LHCN-M2 (cell line): ENCODE measurements at places on chromosomes 1 and 21.

- peak; percentile 69 for DNase-seq
Observed at GRCh38 chr1:152141971-152142584, 16.9 kb downstream of the RPTN start.

DNA sequence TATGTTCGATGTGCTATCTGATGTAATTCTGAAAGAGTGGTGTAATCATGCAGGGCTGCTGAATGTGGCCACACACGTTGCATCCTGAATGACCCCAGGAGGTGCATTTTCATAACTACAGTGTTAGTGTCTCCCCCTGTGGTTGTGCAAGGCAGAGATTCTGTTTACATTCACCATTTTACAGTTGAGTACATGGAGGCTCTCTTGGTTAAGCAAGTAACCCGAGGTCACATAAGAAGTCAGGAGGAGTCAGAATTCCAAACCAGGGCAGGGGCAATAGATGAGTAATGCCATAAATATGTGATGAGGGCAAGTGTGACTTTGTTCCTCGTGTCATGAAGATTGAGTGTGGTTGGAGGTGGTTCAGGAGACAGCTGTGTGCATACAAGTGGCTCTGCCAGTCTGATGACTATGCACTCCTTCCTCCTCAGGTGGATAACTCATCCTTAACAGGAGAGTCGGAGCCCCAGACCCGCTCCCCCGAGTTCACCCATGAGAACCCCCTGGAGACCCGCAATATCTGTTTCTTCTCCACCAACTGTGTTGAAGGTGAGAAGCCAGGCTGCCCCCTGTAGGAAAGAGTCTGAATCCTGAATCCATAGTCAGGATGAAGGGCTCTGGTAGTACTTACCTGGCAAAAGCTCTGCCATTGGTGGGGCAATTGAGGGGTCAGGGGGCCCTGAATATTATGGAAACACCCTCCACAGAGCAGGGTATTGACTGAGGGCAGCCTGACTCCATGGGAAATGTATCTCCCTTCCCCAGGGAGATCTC lies 9.3 kb downstream of the ATP1A2 start:
- peak; percentile 99 for DNase-seq

DNA sequence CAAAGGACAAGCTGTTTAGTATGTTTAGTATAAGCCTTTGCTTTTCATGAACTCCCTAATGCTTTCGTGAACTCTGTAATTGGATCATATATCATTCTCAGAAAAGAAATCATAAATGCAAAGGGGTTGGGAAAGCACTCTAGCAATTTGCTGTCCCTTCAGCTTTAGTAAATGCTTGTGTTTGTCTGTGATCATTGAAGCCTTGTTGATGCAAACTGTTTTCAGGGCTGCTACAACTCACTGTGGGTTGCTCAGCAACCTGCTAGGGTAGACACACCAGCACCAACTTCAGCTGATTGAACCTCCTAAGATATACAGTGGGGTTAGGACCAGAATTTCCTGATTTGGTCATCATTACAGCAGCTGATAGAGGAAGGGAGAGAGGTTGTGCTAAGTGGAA lies 95.0 kb downstream of the SGIP1 start:
- DNase-seq: no peak

GRCh38 chr1:147585640-147586383 lies 44.5 kb downstream of the BCL9 start:
- DNase-seq: no peak

DNA sequence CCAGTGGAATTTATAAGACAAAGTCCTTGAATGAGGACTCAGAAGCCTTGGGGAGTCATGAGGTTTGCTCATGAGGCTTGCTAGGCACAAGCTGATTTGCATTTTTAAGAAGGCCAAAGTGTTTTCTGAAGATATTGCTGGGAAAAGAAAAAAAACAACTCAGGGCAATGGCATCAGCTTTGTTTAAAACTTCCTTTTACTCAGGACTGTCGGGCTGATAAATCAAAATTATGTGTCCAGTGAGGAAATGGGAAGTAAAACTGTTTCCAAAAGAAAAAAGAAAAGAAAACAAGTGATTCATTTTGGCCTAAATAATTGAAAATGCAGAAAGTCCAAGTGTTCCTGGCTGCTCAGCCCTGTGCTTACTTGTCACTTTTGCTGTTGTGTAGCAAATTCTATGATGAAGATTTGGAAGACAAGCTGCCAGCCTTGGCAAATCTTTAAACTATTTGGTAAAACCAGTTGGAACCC lies 282.4 kb downstream of the HLX start:
- no peak for DNase-seq

DNA sequence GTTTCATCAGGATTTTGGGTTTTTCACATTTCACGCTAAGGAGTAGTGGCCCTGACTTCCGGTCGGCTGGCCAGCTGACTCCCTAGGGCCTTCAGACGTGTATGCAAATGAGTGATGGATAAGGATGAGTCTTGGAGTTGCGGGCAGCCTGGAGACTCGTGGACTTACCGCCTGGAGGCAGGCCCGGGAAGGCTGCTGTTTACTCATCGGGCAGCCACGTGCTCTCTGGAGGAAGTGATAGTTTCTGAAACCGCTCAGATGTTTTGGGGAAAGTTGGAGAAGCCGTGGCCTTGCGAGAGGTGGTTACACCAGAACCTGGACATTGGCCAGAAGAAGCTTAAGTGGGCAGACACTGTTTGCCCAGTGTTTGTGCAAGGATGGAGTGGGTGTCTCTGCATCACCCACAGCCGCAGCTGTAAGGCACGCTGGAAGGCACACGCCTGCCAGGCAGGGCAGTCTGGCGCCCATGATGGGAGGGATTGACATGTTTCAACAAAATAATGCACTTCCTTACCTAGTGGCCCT lies 23.1 kb upstream of the TNFRSF1B start:
- DNase-seq: peak; percentile 98

- no peak for DNase-seq
Observed at GRCh38 chr1:90273241-90273774, 278.4 kb downstream of the ZNF326 start.

- peak; percentile 12 for DNase-seq
Observed at GRCh38 chr1:247156787-247157232, 15.0 kb downstream of the ZNF124 start.

- DNase-seq: no peak
Observed at GRCh38 chr1:17924578-17924977, 169.4 kb downstream of the ACTL8 start.

GRCh38 chr1:29586215-29586614 lies 349.9 kb downstream of the PTPRU start:
- no peak for DNase-seq

- peak; percentile 52 for DNase-seq
Observed at GRCh38 chr1:163315773-163316374, 5.9 kb upstream of the NUF2 start.

DNA sequence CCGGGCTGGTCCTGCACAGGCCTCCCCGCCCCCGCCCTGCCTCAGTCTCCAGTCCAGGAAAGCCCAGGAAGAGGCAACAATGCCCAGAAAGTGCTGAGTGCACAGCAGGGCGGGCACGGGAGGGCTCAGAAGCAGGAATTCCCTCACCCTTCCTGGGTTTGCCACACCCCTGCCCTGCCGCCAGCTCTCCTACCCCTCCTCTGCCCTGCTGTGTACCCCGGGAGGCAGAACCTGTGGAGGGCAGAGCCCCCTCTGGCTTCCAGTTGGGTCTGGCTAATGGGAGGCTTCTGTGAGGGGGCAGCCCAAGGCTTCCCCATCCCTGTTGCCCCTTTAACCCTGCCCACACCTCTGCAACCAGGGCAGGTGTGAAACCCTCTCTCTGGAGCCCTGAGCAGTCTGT lies 47.5 kb upstream of the CSF3R start:
- DNase-seq: no peak

DNA sequence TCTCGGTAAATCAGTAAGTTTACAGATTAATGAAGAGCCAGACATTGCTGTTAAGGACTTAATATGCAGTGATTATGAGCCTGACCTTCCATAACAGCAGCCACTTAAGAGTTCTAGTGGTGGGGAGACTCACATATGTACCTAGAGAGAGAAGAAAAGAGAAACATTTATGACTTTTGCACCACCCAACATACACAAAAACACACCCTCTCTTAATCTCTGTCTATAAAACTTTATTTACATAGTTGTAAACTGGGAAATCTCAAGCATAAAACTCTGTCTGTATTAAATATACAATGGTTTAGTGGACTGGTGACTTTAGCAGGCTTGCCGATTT lies 347.4 kb upstream of the ADGRL2 start:
- DNase-seq: no peak

- no peak for DNase-seq
Observed at GRCh38 chr1:113156368-113156767, 83.4 kb downstream of the LRIG2 start.

DNA sequence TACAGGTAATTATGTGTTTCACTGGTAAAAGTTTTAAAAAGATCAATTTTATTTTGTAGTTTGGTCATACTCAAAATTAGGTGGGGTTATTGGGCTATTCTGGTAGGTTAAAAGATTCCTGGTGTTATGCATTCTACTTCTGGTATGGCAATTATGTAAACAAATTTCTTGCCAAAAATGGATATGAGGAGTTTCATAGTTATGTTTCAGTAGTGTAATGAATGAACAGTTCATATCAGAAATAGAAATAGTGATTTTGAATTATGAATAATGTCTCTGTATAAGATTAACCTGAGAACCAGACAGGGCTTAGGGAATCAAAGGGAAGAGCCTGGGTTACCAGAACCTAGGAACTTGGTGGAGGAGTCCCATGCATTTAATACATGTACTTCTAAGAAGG lies 15.9 kb downstream of the ATF6 start:
- DNase-seq: peak; percentile 25

- DNase-seq: peak; percentile 3
Observed at GRCh38 chr1:219568733-219569132, 44.2 kb downstream of the ZC3H11B start.

DNA sequence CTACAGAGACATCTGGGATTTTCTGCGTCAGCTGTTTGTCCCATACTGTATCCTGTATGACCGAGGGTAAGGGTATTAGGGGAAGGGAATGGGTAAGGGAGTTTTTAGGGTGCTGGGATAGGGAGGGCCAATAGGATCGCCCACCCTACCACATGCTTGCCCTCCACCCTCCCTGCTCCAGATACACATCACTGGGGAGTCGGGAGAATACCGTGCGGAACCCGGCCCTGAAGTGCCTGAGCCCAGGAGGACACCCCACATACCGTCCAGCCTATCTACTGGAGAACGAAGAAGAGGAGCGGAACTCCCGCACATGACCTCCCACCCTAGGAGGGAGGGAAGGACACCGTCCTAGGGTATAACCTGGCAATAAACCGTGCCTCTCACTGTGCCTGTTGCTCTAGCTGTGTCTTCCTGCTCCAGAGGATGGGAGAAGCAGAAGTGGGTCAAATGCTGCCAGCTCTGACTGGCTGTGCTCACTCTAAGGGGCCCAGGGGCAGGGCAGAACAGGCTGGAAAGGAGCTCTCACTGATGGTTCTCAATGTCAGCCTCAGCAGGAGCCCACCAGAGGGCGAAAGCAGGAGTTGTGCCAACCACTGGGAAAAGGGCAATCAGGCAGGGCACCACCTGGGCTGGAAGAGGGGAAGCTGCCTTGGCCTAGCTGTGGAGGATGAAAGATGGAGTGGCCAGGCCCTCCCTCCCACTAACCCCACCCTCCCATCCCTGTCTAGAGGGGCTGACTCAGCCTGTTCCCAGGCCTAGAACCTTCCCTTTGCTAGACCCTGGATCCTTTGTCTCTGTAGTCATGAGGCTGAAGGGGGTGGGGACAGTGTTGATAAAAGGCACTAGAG lies 440 bp upstream of the LENEP start:
- peak; percentile 56 for DNase-seq

- no peak for DNase-seq
Observed at GRCh38 chr1:203295796-203296195, 9.5 kb upstream of the BTG2 start.

GRCh38 chr1:37795340-37796125 lies 1.9 kb downstream of the MANEAL start:
- peak; percentile 14 for DNase-seq

DNA sequence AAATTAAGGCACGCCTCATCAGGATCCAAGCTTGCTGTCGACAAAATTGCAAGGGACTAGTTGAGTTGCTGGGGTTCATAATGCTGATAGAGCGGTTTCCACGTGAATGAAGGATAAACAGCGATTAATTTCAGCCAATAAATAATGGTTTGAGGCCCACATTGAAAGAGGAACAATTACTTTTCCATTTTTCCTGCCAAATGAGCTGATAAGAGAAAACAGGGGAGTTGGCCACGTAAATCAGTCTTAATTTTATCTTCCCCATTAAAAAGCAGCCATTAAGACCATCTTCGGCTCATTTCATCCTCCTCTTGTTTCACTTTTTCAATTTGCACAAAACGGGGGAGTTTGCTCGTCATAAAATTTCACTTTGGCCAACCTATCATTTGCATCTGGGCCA lies 235.5 kb upstream of the RRP15 start:
- no peak for DNase-seq

DNA sequence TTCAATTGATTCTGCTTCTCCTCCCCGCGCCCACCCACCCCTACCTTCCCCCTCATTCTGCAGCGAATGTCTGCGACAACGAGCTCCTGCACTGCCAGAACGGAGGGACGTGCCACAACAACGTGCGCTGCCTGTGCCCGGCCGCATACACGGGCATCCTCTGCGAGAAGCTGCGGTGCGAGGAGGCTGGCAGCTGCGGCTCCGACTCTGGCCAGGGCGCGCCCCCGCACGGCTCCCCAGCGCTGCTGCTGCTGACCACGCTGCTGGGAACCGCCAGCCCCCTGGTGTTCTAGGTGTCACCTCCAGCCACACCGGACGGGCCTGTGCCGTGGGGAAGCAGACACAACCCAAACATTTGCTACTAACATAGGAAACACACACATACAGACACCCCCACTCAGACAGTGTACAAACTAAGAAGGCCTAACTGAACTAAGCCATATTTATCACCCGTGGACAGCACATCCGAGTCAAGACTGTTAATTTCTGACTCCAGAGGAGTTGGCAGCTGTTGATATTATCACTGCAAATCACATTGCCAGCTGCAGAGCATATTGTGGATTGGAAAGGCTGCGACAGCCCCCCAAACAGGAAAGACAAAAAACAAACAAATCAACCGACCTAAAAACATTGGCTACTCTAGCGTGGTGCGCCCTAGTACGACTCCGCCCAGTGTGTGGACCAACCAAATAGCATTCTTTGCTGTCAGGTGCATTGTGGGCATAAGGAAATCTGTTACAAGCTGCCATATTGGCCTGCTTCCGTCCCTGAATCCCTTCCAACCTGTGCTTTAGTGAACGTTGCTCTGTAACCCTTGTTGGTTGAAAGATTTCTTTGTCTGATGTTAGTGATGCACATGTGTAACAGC lies 339.9 kb downstream of the NTNG1 start:
- no peak for DNase-seq
